ENCODE measurements at places on chromosomes 12 and 14.

DNA sequence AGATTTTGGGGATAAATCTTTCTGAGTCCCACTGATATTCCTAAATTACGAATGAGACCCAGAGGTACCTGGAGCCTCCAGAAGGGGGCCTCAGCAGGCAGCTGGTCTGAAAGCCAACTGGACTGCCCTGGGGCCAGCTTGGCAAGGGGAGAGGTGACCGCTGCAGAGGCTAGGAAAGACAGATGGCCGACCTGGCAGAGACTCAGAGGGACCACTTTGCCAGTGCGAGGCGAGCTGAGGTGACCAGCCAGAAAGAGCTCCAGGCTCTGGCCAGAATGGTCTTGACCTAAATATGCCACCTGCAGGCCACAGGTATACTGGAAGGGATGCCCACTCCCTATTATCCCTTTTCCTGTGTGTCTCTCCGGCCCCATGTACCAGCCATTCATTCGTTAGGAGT, 256.8 kb upstream of the GARIN6 start:
- DNase-seq, result no peak

DNA sequence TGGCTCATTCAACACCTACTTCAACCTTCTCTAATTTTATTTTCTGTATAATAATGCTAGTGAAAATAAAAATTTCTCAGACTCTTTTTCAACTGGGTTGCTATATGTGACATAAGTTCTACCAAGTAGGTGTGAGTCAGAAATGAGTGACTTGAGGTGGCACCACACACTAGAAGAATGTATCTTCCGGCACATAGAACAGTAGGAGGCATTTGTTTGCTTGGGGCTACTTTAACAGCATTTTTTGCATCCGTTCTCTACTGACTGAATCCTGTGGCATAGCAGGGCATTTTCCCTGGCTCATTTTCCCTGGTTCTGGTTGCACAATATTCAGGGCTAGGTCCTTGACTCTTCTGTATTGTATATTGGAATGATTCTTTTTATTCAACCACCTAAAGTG, 194.0 kb upstream of the SLC16A7 start:
- DNase-seq, result no peak

DNA sequence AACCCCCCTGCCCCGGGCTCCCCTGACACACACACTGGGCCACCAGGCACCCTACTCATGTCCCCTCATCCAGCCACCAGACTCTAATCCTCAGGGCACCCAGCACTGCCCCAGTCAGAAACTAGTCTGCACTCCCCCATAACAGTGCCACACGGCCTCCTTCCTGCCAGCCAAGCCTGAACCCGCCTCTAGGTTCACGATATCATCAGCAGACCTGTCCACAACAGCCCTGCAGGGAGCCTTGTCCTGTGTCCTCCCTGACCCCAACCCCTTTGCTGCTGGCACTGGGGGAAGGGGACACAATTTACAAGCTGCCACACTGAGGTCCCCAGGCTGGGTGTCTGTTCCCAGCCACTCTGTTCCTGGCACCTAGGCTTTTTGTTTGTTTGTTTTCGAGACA, 33.6 kb downstream of the LTBP2 start:
- no peak for DNase-seq

DNA sequence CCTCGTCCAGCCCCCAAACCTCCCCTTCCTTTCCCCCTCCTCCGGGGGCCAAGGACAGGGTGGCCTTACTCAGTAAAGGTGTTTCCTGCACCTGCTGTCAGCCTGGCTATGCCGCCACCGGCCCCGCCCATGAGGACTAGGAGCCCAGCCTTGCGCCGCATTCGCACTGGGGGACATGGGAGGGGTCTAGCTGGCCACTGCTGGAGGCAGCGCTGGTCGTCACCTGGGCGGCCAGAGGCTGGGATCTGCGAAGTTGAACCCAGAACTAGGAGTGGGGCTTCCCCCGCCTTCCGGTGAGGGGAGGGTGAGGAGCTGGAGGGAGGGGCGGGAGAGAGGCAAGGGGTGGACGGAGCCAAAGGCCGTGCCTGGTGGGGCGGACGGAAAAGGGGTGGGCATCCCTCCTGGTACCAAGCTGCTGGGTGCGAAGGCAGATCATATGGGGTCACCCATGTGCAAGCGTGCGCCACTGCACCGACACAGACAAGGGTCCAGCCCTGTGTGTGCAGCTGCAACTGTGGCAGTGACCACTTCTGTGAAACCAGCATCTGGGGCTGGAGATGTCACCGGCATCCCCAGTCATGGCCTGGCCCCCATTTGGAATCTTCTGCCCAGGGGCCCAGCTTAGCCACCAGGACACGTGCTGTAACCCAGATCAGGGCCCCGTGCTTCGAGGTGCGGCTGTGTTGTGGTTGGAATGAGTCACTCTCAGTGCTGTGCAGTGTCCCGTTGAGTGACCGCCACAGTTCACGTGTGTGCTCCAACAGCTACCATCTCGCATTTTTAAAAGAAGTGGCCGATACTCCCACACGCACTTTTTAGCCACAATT, 8.5 kb downstream of the AMN start:
- DNase-seq, result no peak

- DNase-seq, result no peak
These were observed 58.0 kb upstream of the CDKN3 start for GRCh38 chr14:54338696-54339317.

GRCh38 chr14:68624541-68625220, 168.2 kb downstream of the ZFP36L1 start:
- DNase-seq, result no peak

DNA sequence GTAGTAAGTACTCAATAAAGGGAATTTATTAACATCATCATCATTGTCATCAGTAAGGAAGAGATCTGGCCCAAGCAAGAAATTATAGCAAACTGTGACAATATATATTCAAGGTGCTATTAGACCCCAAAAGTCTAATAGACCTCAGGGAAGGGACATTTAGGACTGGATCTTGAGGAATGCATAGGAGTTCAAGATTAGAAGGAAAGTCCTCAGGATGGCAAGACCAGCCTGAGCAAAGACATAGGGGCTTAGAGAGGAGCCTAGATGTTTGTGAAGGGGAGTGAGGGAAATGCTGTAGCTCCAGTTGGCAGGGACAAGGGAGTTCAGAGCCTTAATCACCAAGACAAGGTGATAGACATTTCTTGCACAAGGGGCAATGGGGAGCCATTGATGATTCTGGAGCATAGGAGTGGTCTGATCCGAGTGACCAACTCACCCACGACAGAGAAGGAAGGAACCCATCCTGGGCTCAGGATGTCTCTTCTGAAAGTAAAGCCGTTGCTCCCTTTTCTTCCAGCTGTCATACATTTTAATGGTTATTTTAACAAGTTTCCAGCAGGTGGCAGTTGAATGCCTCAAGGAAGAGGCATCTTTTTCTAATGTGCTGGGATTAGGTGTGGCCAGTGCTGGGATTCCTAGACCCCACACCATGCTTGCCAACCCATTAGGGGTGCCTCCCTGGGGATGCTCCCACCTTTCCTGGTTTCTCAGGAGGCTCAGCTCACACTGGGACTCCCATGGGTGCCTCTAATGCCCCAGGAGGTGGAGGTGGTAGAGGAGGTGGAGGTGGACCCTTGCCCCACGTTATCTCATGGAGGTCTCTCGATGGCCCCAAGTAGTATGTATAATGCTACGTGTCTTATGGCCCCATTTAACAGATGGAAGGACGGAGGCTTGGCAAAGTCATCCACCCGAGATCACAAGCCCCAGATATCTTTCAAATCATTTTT, 37.8 kb downstream of the PHETA1 start:
- no peak for DNase-seq

DNA sequence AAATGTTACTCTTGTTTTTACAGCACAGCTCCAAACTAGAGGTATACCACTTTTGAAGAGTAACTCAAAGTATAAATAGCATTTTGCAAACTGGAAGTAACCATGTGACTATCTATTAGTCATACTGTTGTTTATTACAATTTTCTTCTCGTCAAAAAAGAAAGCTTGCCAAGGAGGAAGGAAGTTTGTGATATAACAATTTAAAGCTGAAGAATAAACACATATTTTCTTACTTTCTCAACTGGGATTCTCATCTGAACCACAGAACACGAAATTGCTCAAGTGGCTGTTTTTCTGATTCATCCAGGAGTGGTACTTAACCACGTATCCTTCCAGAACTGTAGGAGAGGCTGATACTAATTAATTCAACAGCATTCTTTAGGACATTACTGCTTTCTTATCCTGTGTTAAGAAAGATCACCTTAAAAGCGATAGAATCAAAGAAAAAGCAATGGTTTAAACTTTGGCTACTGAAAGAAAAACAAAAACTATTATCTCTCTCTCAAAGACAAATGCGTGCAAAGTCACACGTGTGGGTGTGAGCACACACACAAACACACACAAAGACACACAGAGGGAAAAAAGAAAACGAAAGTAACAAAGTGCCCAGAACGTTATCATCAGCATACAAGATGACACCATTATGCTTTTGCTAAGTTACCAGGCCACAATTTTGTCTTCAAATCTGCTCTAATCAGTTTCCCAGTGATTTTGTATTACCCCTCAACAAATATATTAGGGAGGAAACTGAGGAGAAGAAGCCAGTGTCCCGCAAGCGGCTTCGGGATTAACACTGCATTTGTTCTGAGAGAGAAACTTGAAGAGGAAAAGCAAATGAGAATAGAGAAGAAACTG, at the start of gene CLEC2B:
Gene CLEC2B (minus strand): TSS at position 48 of the 855 bp plus-strand sequence.
- no peak for DNase-seq

DNA sequence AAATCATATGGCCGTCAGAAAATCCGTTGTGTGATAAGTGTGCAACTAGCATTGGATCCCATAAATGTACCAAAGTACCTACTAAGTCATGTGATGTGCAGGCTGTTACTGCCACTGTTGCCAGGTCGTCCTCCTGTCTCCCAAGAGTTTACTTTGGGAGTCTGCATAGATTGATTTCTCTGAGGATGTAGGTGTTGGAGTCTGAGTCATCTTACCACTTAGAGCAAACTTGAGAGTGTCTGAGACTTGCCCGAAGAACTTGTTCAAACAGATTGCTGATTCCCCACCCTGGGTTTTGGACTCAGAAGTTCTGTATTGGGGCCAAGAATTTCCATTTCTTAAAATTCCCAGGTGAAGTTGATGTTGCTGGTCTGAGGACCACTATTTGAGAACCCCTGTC, 11.4 kb downstream of the TMX1 start:
- no peak for DNase-seq
